ENCODE measurements at places on chromosomes 7 and 10. TPM values are rescaled to one million over a fixed set of nuclear protein-coding genes. Genes with fewer than 3 reads are reported as not detected.
A peak's percentile ranks its signal among the peaks of the same experiment; 100 is the strongest.

- H3K4me1 ChIP-seq: no peaks in the 10 kb centered on the region
- H3K4me3 ChIP-seq: no peak overlapping the region
- H3K27ac ChIP-seq: no peak overlapping the region
- H3K27me3 ChIP-seq: peaks cover 14% of the 10 kb centered on the region
- H3K36me3 ChIP-seq: no peaks in the 10 kb centered on the region
Observed at GRCh38 chr10:93875032-93875358, 18.8 kb upstream of the SLC35G1 start.

DNA sequence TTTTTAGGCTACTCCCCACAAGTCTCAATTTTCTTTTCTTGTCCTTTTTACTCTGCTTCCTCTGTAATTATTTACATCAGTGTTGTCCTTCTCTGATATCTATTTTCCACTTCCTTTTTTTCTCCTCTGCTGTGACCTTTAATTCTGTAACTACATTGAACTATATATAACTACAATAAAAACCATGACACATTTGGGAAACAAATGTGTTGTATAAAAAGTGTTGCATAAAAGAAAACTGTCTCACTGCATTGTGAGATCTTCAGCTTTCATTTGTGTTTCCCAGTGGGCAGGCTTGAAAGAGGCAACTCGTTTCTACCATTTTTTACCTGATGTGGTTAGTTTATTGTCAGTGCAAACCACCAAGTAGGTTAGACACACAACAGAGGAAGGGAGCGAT, 483.9 kb upstream of the NRP1 start:
- no peak overlapping the region for H3K4me3 ChIP-seq
- no peak for DNase-seq
- H3K27me3 ChIP-seq: no peaks in the 10 kb centered on the region
- peaks cover 3% of the 10 kb centered on the region for H3K4me1 ChIP-seq
- no peaks in the 10 kb centered on the region for H3K36me3 ChIP-seq
- no peak overlapping the region for H3K27ac ChIP-seq

- peaks cover 68% of the 10 kb centered on the region for H3K27me3 ChIP-seq
- H3K4me3 ChIP-seq: peak overlapping the region; percentile 23
- H3K36me3 ChIP-seq: peaks cover 2% of the 10 kb centered on the region
- H3K27ac ChIP-seq: no peak overlapping the region
- DNase-seq: no peak
Observed at GRCh38 chr10:8035006-8035640, 19.4 kb upstream of the GATA3 start.

The HOXA13 gene
- total RNA-seq: not detected
